ENCODE measurements at places on chromosomes 7 and 10. TPM values are rescaled to one million over a fixed set of nuclear protein-coding genes. Genes with fewer than 3 reads are reported as not detected.

The CTNNA3 gene
- polyA plus RNA-seq = 0.19 TPM

The ACTL6B gene
- not detected for polyA plus RNA-seq

The CYP2C8 gene
- polyA plus RNA-seq = 0.05 TPM

The RSPH10B gene
- not detected for polyA plus RNA-seq

DNA sequence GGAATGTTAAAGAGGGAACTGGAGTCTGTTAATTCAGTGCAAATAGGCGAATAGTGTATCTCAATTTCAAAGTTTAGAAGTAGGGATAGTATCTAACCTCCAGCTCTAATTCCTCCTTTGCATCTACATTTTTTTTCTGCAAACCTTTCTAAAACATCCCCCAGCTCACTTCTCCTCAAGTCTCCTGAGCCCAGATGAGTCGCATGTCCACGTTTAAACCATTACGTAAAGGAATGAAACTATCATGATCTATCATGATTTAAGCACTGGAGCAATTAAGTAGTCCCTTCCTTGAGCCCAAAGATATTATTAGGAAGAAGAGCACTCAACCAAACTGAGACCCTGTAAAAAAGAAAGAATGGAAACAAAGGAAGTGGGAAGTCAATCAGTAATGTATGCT, 29.9 kb downstream of the GPR22 start:
- DNase-seq = peak; percentile 21

DNA sequence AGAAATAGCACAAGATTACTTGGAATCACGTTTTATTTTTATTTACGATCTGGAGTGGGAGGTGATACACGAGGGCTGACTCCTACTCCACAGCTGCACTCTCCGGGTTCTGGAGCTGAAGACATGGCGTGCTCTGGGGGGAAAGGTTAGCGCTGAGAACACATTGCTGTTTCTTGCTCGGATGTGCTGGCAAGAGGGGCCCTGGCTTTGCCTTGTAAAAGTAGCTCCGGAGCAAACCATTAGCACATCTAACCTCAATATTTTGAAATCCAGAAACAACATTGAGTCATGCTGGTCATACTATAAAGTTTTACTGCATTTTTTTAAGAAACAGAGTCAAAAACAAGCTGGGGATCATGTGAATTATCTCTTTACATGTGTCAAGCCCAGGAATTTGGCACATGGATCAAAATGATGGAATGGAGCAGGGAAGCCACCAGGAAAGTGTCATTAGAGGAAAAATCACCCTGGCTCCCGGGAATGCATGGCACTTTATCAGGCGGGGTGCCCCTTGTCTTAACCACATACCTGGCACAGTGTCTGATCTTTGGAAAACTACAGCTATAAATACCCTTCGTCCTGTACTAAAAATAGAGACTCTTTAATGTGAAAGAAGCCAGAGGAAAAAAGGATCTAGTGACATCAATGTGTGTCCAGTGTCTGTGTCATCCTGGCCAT, 31.6 kb upstream of the LYZL1 start:
- DNase-seq = peak; percentile 86

- DNase-seq = no peak
Measured at GRCh38 chr10:66637273-66638036, 288.4 kb upstream of the LRRTM3 start.

GRCh38 chr7:85454904-85455303, 268.0 kb upstream of the SEMA3D start:
- DNase-seq = peak; percentile 23

The C7orf33 gene
- polyA plus RNA-seq = not detected
